ENCODE measurements at places on chromosomes 2 and 18.

- DNase-seq: no peak
These were observed 11.7 kb upstream of the NABP1 start for GRCh38 chr2:191666226-191666625.

GRCh38 chr2:176151442-176152287 is at the start of gene HOXD4:
Gene HOXD4, plus strand, starts transcription at chr2:176151550. Its CDS starts 84 bp downstream, at chr2:176151634.
- no peak for DNase-seq

- DNase-seq: no peak
These were observed 179.4 kb upstream of the AGAP1 start for GRCh38 chr2:235314371-235314930.

- DNase-seq: no peak
These were observed 90.8 kb downstream of the TTN start for GRCh38 chr2:178716394-178716793.

- no peak for DNase-seq
These were observed 232.2 kb downstream of the MYCN start for GRCh38 chr2:16172324-16173175.

GRCh38 chr2:191617575-191617974 is 60.4 kb upstream of the NABP1 start:
- no peak for DNase-seq

DNA sequence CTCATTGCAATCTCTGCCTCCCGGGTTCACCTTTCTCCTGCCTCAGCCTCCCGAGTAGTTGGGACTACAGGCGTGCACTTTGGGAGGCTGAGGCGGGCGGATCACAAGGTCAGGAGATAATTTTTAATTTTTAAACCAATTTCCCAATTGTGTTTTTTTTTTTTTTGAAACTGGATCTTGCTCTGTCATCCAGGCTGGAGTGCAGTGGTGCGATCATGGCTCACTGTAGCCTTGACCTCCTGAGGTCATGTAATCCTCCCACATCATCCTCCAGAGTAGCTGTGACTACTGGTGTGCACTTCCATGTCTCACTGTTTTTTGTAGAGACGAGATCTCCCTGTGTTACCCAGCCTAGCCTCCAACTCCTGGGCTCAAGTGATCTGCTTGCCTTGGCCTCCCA is 49.3 kb downstream of the GLS start:
- DNase-seq: no peak

DNA sequence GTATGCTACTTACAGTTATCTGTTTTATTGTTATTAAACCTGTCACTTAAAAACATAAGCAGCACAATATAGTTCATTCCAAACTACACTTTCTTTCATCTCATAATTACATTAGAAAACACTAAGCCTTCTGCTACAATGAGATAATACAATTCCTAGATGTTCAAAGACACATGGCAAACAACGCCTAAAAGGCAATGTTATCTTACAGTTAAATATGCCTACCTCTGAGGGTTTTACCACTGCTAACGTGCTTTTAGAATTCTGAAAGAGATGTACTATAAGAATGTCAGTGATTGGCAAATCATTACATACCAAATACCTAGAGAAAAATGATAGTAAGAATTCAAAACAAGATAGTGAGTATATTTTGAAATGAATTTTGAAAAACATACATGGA is 46.8 kb upstream of the SPOPL start:
- DNase-seq: no peak

- DNase-seq: peak; percentile 24
These were observed 41.3 kb downstream of the ZFP36L2 start for GRCh38 chr2:43185146-43185545.

DNA sequence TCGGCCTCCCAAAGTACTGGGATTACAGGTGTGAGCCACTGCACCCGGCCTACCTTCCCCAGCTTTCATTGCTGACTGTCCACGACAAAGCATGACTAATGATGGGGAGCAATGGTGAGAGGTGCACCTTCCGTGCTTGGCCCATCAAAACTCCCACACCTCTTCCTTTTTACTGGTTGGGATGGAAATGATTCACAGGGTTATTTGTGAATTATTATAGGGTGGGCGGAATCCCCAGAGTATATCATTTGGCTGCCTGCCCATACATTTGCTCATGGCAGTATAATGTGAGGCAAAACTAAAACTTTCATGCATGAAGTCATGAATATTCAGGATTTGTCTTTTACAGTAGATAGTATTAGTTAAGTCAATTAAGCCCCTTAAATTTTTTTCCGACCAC is 334.2 kb upstream of the NETO1 start:
- no peak for DNase-seq

- DNase-seq: no peak
These were observed 379.0 kb downstream of the SETBP1 start for GRCh38 chr18:45059695-45060094.

- no peak for DNase-seq
These were observed 9.1 kb upstream of the ARID5A start for GRCh38 chr2:96527286-96528005.

DNA sequence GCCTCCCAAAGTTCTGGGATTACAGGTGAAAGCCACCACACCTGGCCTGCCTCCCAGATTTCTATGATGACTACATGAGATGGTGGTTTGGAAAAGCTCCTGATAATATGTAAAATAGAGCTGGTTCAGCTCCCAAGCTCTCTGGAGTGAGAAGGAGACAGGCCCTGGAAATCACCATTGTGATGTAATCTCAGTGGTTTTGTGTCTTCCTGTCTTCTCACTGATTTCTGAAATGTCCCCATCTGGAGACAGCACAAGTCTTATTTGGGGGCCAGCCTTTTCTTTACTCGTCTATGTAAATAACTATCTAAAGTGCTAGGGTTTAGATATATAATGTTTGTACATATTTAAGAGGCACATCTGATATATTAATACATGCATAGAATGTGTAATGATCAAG is 64.0 kb downstream of the CCNT2 start:
- no peak for DNase-seq

DNA sequence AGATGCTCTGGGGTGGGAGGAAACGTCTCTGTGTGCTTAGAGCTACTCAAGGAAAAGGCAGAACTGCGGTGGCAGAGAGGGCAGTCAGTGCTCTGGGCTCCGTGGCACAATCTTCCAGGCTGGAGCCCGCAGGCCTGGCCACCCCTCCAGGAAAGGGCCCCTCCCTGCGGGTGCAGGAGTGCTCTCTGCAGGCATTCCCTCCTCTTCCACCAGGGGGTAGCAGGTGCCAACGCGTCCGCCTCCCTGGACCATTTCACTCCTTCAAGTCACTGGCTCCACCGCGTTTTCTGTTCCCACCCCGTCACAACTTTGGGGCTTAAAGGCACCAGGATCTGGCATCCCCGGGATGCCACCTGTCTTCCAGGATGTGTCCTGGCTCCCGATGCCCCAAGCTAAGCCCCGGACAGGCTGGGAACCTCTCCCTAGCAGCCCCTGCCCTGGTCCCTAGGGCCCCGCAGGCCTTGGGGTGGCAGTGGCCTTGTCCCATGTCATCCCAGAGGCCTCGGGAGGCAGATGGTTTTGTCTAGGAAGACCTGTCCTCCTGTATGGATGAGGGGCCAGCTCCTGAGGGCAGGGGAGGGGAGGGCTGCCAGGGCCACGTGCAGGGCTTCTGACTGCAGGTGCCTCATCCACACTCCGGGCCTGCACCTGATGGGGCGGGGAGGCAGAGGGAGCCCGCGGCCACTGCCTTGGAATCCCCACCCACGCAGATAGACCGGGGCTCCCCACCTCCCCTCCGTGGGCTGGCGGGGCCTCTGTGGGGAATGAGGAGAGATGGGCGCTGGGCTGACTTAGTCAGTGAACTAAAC is 26.4 kb downstream of the KCNIP3 start:
- DNase-seq: peak; percentile 30

GRCh38 chr2:134253804-134254203 is at the start of gene MGAT5:
Gene MGAT5, plus strand, starts transcription at chr2:134254072. Its CDS starts 332 bp downstream, at chr2:134254404.
- no peak for DNase-seq

GRCh38 chr18:36295880-36296301 is 1.6 kb upstream of the FHOD3 start:
- DNase-seq: no peak

DNA sequence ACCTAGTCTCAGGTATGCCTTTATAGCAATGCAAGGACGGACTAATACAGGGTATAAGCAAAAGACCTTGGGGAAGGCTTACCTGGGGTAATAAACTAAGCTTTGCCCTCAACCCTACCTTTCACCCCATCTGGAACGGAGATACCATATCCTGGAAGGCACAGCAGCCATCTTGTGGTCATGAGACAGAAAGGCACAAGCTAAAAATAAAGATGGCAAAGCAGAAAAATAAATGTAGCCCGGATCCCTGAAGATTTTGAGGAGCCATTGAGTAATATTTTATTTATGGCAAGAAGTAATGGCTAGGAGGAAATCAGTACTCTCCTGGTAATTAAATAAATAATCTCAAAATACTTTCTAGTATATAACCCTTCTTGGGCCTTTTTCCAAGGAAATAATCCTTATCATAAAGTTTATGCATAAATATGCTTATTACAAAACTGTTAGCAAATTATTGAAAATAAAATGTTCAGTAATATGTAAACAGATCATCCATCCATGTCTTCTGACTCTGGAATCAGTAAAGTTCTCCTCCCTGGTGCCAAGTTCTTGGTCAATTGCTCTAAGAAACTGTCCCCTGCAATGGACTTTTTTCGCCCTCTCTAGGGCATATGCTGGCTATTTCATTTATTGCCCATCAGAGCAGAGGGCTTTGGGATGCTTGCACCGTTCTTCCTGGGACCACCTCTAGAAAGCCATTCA is 198.7 kb downstream of the SPP2 start:
- DNase-seq: no peak

Measured in HCEC 1CT (cell line).